Osteocyte (in vitro differentiated cells): ENCODE measurements at places on chromosomes 7 and 10. TPM values are rescaled to one million over a fixed set of nuclear protein-coding genes. Genes with fewer than 3 reads are reported as not detected.

The HTRA1 gene
- total RNA-seq, result 1,546 and 1,638 TPM in 2 replicates

DNA sequence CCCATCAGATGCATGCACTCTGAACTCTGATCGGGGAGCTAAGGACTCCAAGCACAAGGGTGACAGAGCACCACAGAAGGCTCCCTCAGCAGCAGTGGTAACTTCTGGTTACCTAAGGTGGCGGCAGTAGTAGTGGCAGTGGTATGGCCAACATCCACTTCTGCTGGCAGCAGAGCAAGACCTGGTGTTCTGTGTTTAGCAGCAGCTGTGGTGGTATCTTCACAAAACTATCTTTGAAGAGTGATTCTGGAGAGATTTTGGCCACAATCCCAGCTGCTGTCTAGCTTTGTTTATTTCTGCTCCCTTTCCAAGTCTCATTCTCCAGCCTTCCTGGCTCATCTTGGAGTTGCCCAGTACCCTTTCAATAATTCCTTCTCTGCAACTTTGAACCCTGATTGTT is 102.4 kb upstream of the LRGUK start:
- no peak for DNase-seq
- no peaks in the 10 kb centered on the region for H3K4me1 ChIP-seq
- peaks cover 2% of the 10 kb centered on the region for H3K36me3 ChIP-seq
- H3K27ac ChIP-seq, result no peak overlapping the region
- no peak overlapping the region for H3K4me3 ChIP-seq

- H3K36me3 ChIP-seq, result no peaks in the 10 kb centered on the region
- H3K4me3 ChIP-seq, result no peak overlapping the region
- H3K27ac ChIP-seq, result no peak overlapping the region
- DNase-seq, result no peak
- H3K27me3 ChIP-seq, result peaks cover 6% of the 10 kb centered on the region
- H3K4me1 ChIP-seq, result no peaks in the 10 kb centered on the region
Observed at GRCh38 chr10:51706225-51706624, 6.8 kb upstream of the CSTF2T start.

The NUTM2A gene
- total RNA-seq, result 1.2 and 1.5 TPM in 2 replicates

DNA sequence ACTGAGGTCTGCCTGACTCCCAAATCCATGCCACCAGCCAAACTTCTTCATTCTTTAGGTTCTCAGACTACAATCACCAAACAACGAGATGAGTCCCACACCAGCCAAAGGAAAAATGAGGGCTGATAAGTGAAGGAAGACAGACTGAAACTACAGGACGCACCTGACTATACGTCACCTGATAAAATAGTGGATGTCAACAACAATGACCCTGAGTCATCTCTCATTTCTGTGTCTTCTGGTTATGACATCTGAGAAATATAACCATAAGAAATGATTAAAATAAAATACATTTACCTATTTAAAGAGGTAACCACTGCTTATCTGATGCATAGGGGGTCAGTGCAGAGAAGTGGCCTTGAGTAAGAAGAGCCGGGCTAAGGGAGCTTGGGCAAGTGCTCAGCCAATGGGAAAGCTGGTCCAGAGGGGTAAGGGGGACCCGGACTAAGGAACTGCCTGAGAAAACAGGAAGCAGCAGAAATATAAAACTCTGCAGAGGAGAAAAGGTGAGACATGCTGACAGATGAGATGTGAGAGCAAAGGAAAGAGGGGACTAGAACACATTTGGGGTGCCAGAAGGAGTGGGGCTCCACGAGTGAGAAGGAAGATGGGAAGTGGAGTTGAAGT is 51.8 kb downstream of the HIPK2 start:
- H3K4me3 ChIP-seq, result no peak overlapping the region
- no peaks in the 10 kb centered on the region for H3K27me3 ChIP-seq
- H3K27ac ChIP-seq, result peak overlapping the region; percentile 61
- peaks cover 55% of the 10 kb centered on the region for H3K4me1 ChIP-seq

GRCh38 chr10:127848226-127848625 is 44.5 kb downstream of the CLRN3 start:
- no peak overlapping the region for H3K4me3 ChIP-seq
- H3K27me3 ChIP-seq, result peaks cover 5% of the 10 kb centered on the region
- no peak for DNase-seq

- H3K4me1 ChIP-seq, result no peaks in the 10 kb centered on the region
- H3K27ac ChIP-seq, result no peak overlapping the region
- no peak overlapping the region for H3K4me3 ChIP-seq
- H3K27me3 ChIP-seq, result peaks cover 2% of the 10 kb centered on the region
Observed at GRCh38 chr7:10568891-10569290, 404.8 kb upstream of the PHF14 start.
